Fibroblast of skin of back (primary cell): ENCODE measurements at places on chromosomes 7 and 10.

DNA sequence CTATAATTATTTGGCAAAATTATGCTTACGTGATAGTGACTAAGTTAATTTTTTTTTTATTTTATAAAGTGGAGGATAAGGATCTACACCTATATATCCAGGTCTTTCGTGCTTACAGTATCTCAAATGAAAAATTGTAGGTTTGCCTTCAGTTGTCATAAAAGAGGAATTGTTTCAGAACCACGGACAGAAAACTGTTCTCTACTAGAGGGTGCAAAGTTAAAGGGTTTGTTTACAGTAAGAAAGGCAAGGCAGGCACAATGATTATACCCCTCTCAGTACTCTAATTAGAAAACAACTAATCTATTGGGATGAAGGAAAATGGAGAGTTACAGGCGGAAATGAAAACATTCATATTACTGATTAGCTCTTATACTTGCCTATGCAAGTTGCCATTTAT, 1.5 kb downstream of the PCLO start:
- DNase-seq: no peak

- no peak for DNase-seq
These were observed 1.1 kb downstream of the HTR5A start for GRCh38 chr7:155071121-155071651.

DNA sequence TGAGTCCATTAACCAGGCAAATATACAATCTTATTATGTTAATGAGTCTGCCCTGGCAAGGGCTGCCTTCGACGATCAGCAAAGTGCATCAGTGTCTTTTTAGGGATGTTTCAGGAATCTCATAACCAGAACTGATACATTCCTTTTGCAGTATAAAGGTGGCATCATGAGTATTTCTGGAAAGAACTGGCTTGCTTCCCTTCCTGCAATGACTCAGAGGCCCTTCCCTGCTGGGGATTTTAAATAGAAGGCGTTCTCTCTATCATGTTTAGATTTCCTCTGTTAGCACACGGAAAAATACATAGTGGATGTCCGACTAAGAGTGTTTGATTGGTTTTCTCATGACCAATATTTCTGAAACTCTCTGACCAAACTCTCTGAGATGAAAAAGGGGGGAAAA, 1.8 kb downstream of the NPS start:
- DNase-seq: no peak

DNA sequence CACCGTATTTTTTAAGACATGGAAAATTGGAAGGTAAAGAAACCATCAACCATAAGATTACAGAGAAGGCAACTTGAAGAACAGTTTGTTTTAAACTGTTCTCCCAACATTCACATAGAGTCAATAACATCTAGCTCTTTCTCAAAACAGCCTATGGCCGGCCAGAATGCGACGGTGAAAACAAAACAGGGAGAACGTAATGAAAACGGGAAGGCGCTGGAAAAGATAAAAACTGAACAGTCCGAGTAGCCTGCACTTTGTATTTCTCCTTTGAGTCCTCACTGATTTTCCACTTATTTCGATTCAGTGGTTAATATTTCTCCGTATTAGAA, 637 bp downstream of the MICU1 start:
- DNase-seq: no peak

DNA sequence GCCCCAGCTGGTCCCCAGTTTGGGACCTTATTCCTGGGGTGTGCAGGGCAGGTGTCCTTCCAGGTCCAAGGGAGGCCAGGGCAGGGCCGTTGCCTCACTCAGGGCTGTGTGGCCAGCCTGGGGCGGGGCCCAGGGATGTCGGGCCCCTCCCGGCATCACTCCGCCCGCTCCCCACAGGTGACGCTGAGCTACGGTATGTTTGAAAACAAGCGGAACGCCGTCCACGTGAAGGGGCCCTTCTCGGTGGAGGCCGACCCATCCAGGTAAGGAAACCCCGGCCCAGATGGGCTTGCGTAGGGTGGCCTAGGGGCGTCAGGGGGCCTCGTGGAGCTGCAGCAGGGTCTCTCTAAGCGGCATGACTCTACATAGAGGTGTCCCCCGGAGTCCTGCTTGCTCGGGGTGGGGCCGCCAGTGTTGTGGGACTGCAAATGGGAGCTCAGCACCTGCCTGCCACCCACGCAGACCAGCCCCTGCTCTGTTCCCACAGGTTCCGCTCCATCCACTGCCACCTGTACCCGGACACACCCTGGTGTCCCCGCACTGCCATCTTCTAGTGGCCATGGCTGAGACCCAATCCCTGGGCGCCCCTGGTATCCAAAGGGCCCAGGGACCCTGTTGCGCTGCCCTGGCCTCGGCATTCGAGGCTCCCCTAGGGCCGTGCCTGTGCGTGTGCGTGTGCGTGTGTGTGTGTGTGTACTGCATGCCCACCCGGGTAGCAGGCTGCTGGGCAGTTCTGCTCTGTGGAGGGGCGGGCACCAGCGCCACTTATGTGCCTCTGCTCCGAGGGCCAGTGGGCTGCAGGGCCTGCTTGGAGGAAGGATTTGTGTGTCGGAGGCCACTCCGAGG, 7.3 kb downstream of the LFNG start:
- DNase-seq: no peak

DNA sequence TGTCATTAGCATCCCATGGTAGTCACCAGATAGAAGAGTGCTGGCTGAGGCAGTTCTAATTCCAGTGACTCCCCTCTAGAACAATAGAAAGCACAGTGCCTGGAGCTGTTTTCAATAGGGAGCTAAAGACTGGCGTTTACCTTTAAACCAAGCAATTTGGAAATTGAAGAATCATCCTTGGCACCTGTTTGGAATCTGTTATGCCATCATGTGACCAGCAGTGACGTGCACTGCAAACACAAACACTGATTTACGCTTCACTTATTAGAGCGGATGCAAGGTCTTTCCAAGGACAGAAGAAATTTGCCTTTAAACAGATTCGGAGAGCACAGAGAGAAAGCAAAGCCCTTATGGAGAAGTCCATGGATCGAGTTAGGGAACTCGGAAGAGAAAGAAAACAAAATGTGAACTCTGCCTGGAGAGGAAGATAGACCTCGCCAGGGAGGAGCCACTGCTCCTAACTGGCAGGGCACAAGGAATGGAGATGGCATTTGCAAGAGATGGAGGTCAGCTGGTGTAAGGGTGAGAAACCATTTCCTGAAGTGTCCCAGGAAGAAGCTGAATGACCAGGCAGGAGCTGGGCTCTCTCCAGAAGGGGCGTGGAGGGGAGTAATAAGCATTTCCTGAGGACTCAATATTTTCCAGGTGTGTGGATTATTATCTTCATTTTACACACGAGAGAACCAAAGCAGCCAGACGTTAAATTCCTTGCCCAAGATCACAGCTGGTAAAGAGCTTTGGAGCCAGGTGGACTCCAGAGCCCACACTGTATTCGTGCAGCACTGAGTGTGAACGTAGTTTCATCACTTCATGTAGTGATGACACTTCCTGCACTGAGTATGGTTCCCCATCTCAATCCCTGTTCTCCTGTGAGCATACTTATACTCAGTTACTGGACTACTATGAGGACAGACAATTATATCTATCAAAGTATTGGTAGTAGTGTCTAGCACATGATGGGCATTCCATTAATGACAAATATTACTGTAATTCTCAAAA, 97.7 kb downstream of the CUBN start:
- no peak for DNase-seq
